ENCODE measurements at places on chromosomes 3 and 15.

DNA sequence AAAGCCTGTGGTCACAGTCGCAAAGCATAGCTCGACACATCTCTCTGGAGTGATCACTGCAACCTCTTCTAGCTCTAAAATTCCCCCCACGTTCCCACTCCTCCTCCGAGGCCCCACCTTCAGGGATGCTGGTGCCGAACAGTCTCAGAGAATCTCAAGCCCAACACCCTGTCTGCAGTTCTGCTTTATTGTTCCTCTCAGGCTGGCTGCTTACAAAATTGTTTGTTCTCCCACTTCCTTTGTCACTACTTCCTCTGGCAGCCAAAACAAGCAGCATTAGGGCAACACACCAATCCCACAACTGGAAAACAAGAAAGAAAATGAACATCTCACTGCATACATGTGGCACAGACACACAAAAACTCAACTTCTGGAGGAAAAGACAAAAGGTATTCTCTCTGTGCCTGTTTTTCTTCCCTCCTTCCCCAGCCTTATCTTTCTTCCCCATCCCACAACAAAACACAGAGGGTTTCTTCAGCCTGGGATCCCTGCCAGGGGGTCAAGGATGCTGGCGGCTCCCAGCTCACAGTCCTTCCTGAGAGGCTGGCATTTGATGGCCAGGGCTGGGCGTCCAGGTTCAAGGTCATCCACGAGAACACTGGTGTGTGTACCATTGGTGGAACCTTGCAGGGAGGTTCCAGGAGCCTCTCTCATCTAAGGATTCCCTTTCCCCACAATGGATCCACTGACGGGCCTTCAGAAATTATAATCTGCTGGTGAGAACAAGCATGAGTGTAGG is 108.4 kb downstream of the TMCO5A start:
- peak; percentile 27 for DNase-seq

GRCh38 chr3:37024092-37024491 is 30.8 kb downstream of the MLH1 start:
- DNase-seq = peak; percentile 14

DNA sequence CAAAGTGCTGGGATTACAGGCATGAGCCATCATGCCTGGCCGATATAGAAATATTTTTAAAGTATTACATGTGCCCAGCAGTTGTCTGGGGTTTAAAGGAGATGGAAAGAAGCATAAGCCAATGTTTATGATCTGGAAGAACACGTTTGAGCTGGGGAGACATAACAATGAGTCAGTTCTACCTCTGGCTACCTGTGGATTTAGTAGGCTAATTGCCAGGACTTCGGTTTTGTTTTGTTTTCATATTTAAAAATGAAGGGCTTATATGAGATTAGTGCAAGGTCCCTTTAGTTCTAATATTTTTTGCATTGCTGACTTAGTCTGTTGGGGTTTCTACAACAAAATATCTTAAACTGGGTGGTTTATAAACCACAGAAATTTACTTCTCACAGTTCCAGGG is 22.9 kb upstream of the TNFSF10 start:
- DNase-seq = no peak

DNA sequence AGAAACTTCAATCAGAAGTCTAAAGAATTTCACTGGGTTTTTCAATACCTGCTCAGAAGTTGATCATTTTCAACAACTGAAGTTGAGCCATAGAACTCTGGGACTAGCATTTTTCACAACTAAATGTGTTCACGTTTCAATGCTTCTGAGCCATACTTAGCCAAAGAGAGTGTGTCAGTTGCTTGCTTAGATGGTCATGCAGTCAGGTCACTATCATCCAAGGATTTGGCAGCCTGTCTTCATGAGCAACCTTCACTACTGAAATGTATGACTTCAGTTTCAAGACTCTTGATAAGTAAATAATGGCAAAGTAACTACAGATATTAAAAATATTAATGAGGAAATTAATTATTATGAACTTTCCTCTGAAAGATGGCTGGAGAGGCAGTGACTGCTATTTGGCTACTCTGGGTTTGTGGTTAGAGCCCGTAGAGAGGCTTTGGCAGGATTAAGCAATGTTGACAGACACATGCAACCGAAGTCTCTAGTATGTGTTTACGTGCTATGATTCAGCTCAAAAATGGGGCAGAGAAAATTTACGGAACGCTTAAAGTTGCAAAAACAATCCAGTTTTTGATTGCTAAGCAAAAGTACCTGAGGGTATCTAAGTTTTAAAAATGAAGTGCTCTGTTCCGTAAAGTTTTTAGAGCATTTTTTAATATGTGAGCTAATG is 133.8 kb downstream of the GMNC start:
- DNase-seq = peak; percentile 12

GRCh38 chr15:98796685-98797357 is 148.5 kb downstream of the IGF1R start:
- DNase-seq = no peak

DNA sequence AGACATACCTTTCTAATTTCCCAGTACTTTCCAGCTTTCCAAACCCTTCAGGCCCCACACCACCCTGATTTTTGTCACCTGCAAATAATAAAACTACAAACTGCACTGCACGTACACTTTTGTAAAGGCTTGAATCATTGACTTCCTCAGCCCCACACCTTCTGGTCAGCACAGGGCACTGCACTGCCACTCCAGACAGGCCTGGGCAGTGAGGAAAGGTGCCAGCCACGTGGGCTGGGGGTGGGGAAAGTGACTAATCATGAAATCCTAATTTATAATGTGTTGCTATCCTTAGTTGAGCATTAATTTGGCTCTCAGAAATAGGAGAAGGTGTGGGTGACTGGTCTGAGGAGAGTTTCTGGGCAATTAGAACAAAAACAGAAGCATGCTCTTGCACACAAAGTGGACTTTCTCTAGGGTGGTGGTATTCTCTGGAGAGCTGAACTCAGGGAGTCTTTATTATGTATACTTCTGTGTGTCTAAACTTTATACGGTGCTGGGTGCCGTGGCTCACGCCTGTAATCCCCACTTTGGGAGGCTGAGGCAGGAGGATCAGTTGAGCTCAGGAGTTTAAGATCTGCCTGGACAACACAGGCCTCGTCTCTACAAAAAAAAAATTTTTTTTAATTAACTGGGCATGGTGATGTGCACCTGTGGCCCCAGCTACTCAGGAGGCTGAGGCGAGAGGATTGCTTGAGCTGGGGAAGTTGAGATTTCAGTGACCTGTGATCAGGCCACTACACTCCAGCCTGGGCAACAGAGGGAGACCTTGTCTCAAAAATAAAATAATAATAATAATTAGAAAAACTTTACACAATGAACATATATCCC is 58.2 kb upstream of the FLNB start:
- DNase-seq = no peak

DNA sequence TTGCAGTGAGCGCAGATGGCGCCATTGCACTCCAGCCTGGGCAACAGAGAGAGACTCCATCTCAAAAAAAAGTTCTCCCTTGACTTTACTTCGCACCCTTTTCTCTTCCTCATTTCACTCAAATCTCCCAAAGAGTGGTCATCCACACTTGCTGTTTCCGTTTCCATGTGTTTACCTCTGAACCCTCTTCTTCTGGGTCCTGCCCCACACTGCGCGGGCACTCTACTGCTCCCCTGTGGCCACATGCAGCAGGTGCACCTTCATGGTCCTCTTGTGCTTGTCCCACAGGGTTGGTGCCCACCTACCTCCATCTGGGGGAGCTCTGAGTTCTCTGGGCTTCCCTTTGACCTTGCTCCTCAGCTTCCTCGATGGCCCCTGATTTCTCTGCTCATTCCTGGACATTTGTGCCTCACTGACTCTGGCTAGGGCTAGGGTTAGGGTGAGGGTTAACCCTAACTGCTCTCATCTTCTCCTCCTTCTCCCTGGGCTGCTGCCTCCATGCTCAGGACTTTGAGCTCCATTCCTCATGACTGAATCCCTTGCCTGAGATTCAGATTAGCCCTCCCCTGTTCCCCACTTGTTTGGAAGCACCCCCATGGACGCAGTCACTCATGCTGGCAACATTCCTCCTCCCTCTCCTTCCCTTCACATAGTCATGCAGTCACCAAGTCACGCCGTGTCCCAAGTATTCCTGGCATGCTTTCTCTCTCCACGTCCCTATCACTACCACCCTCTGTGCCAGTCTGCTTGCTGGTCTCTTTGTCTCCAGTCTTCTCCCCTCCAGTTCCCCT is 26.6 kb upstream of the KY start:
- DNase-seq = no peak

Measured in SJSA1 (cell line).